ENCODE measurements at places on chromosomes 1 and 21. TPM values are rescaled to one million over a fixed set of nuclear protein-coding genes. Genes with fewer than 3 reads are reported as not detected.

The EXO1 gene
- 3.1 TPM for total RNA-seq

DNA sequence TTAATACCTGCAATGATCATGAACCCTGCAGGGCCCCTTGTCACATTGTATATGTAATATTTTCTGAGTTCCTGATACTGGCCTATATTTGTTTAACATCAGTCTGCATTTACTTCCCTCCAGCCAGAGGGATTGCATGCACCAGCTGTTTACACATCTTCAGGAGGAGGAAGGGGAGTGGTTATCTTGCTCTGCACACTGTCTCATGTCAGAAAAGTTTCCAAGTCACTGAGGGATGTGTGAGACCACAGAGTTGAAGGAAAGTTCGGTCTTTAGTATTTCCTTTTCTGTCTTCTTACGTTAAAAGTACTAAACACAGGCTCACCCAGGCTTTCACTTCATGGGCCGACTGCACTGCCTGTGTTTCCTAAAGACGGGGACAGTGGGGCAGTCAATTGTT, 574.1 kb downstream of the LMO4 start:
- no peak for DNase-seq
- H3K27me3 ChIP-seq = no peaks in the 10 kb centered on the region
- H3K4me1 ChIP-seq = no peaks in the 10 kb centered on the region
- no peak overlapping the region for H3K4me3 ChIP-seq
- no peaks in the 10 kb centered on the region for H3K36me3 ChIP-seq
- H3K27ac ChIP-seq = no peak overlapping the region

- no peak overlapping the region for H3K27ac ChIP-seq
- H3K4me1 ChIP-seq = no peaks in the 10 kb centered on the region
- DNase-seq = no peak
- no peaks in the 10 kb centered on the region for H3K36me3 ChIP-seq
- no peak overlapping the region for H3K4me3 ChIP-seq
- H3K27me3 ChIP-seq = no peaks in the 10 kb centered on the region
Observed at GRCh38 chr1:26019641-26020315, 1.8 kb upstream of the EXTL1 start.

DNA sequence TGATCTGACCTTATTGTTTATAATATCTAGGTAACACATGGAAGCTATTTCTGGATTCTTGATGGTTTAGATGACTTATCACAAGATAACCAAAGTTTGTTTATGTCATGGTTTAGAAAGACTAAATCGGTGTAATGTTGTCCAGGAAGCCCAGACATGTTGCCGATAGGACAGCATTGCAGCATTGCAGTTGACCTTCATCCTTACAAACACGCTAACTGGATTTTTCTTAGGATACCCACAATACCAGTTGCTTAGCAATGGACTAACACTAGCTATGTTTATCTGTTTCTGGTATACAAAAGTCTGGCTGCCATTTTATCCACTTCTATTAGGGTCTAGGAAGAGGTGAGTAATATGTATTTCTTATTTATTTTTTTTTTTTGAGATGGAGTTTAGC, 11.7 kb upstream of the DPH5 start:
- H3K36me3 ChIP-seq = no peaks in the 10 kb centered on the region
- DNase-seq = no peak
- H3K27me3 ChIP-seq = no peaks in the 10 kb centered on the region
- H3K4me1 ChIP-seq = no peaks in the 10 kb centered on the region
- H3K27ac ChIP-seq = no peak overlapping the region

DNA sequence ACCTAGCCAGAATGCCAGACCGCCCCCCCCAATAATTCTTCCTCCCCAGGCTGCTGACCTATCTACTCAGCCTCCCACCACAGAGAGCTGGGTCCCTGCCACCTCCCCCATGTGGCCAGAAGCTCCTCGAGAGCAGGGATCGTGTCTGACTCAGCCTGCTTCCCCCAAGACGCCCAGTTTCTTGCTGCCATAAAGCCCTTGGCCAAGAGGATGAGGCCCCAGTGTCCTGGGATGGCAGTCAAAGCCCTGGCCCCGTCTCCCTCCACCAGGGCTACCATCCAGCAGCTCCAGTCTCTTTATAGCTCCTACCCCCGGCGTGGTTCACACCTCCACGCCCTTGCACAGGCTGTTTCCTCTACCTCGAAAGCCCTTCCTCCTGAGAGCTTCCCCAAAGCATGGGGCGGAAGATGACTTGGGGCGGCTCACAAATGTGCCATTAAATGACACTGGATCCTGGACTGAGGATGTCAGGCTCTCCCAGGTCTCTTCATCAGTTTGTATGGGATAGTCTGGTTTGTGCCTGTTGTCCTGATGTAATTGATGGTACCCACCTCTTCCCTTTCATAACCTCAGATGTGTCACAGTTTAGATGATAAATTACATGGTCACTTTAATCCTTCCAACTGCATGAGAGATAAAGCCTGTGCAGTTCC, 13.2 kb downstream of the ADGRB2 start:
- no peak overlapping the region for H3K27ac ChIP-seq
- no peaks in the 10 kb centered on the region for H3K27me3 ChIP-seq
- no peak for DNase-seq

DNA sequence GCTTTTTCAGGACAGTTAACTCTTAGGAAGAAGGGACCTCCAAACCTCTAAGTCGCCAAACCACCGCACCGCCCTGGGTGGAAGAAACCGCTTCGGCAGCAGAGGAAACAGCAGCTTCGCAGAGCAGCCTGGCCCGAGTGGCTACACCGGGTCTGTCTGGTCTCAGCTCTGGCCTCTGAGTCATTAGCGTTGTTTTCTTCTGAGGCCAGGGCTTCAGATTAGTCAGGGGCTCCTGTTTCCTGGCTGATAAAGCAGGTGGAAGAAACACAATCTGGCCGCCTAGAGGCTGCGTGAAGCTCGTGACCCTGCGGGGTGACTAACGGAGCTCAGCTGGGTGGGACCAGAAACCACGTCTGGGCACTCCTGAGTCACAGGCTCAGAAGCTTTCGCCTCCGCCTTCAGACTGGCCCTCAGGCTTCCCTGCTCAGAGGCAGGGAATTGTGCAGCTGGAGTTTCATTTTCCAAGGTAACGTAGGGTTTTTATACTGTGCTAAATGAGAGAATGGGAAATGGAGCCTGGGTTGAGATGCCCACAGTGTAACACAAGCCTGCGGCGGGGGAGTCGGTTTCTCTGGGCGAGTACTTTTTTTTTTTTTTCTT, 44.9 kb downstream of the CHAF1B start:
- no peaks in the 10 kb centered on the region for H3K27me3 ChIP-seq
- H3K36me3 ChIP-seq = no peaks in the 10 kb centered on the region
- H3K27ac ChIP-seq = no peak overlapping the region
- no peak overlapping the region for H3K4me3 ChIP-seq

DNA sequence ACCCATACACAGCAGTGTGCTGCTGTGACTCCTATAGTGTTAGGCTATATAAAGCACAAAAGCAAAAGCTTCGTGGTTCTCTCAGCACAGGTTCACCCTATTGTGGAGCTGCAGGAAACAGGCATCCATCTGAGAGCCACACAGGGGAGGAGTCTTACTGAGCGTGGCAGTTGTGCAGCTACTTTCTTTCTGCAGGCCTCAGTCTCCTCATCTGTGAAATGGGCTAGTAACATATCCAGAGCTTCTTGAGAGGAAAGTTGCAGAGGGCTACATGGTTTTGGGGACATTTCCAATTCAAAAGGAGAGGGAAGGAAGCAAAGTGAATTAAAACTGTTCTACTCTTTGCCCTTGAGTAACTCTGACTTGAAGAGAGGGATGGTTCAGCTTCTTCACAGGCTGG, 142.0 kb downstream of the FOXD2 start:
- no peaks in the 10 kb centered on the region for H3K27me3 ChIP-seq
- no peaks in the 10 kb centered on the region for H3K36me3 ChIP-seq
- no peak overlapping the region for H3K4me3 ChIP-seq
- H3K4me1 ChIP-seq = peaks cover 3% of the 10 kb centered on the region
- no peak overlapping the region for H3K27ac ChIP-seq

The PTGS2 gene
- 11.2 TPM for total RNA-seq

GRCh38 chr1:93348104-93348728, 2.5 kb downstream of the DR1 start:
- no peak overlapping the region for H3K27ac ChIP-seq
- no peaks in the 10 kb centered on the region for H3K36me3 ChIP-seq
- H3K4me1 ChIP-seq = no peaks in the 10 kb centered on the region
- no peak for DNase-seq
- no peaks in the 10 kb centered on the region for H3K27me3 ChIP-seq
- peak overlapping the region; percentile 90 for H3K4me3 ChIP-seq

DNA sequence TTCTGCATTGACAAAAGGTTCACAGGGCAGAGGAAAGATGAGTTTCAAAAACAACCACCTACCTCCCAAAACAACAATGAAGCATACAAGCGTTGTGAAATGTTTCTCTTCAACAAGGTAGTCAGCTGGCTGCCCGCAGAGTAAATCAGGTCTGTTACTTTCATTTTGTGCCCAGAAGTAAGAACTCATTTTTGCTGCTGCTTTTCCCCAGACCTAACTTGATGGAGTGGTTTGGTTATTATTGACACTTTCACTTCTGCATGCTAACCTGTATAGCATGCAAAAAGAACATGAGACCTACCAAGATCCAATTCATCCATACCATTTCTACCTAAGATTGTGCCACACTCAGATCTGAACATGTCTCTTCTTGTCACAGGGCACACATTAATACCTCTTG, 1.3 kb downstream of the SLC9C2 start:
- no peak overlapping the region for H3K27ac ChIP-seq
- no peaks in the 10 kb centered on the region for H3K36me3 ChIP-seq
- no peaks in the 10 kb centered on the region for H3K27me3 ChIP-seq
- DNase-seq = no peak
- no peak overlapping the region for H3K4me3 ChIP-seq

GRCh38 chr21:18603980-18604379, 200.4 kb upstream of the TMPRSS15 start:
- no peak for DNase-seq
- H3K4me3 ChIP-seq = no peak overlapping the region
- H3K36me3 ChIP-seq = no peaks in the 10 kb centered on the region
- H3K27me3 ChIP-seq = no peaks in the 10 kb centered on the region
- no peaks in the 10 kb centered on the region for H3K4me1 ChIP-seq

DNA sequence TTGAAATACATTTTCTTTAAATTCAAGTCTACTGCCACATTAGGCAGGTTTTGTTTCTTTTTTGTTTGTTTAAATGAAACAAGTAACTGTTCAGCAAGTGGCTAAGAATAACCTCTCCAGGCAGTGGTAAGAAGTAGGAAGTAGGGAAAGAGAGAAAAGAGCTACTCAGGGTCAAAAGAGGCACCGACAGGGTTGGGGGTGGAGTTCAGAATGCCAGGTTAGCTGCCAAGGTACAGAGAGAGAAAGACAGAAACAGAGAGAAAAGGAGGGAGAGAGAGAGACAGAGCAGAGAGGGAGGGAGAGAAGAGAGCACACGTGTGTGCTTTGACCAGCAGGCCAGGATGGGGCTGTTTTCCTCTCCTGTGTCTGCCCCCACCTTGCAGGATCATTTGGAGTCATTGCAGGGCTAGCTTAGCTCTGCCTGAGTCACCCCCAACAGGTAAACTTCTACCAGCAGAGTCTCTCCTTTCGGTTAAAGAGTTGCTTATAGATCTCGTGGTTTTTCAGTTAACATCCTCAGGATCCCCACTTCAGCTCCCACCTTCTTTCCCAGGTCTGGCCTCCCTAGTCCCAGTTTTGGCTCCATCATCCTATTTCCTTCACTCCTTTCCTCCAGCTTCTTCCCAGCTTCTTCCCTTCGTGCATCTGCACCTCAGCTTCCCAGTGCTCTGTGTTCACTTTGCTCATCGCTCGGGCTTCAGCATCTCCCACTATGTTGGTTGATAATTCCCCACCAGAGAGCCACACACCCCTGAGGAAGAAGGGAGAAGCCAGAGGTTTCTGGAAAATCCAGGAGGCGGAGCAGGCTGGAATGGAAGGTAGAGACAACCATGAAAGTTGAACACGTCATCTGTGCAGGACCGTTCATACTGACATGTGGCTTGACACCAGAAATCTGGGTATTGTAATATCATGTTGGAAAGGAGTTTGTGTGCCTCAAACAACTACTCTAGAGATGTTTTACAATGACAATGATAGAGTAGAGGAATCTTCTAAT, 21.8 kb upstream of the RAB4A start:
- H3K4me3 ChIP-seq = no peak overlapping the region
- no peaks in the 10 kb centered on the region for H3K4me1 ChIP-seq
- DNase-seq = no peak
- H3K36me3 ChIP-seq = no peaks in the 10 kb centered on the region
- no peak overlapping the region for H3K27ac ChIP-seq

DNA sequence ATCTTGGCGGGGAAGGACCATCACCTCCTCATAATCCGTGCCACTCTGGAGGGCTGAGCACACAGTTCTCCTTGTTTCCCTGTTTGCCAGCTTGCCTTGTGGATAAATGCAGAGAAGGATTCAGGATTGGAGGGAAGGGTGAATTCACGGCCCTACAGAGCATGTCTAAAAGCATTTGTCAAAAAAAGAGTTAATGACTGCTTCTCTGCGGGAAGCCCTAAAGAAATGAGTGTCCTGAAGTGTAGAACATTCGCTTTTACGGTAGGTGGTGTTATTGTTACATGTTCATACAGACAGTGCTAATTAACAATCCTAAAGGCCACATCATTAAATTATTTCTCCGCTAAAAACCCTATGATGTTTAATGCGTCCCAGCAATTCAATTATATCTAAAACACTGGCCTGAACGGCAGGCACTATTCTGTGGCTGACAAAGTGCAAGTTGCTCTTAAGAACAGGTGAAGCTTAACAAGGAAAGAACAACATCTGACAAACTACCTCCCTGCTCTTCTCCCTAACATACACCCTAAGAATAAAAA, 112.3 kb upstream of the NFIA start:
- H3K36me3 ChIP-seq = no peaks in the 10 kb centered on the region
- no peak for DNase-seq
- no peak overlapping the region for H3K27ac ChIP-seq
- H3K27me3 ChIP-seq = no peaks in the 10 kb centered on the region
- no peaks in the 10 kb centered on the region for H3K4me1 ChIP-seq

DNA sequence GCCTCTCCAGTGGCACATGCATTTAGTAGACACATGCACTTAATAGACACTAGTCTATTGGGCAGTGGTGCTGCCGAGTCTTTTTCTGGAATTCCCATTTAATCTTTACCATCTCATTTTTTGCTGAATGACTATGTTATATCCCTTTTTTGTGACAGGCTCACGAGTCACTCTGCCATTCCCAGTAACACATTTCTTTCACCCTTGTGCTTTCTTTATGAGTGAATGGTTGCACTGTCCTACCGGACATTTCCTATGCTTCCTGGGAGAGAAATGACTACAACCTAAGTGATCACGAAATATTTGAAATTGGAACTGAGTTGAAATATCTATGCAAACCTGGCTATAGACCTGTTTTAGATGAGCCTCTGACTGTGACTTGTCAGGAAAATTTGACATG, 70.9 kb downstream of the C4BPA start:
- no peak overlapping the region for H3K27ac ChIP-seq
- no peak for DNase-seq
- H3K4me3 ChIP-seq = no peak overlapping the region
- no peaks in the 10 kb centered on the region for H3K27me3 ChIP-seq
- H3K36me3 ChIP-seq = no peaks in the 10 kb centered on the region
